ENCODE measurements at places on chromosomes 3 and 15.

- DNase-seq: no peak
Measured at GRCh38 chr15:23642413-23643044, 5.1 kb downstream of the MAGEL2 start.

GRCh38 chr15:58748040-58748851 is 1.3 kb downstream of the ADAM10 start:
- DNase-seq: no peak

GRCh38 chr3:129224984-129225393 is 24.4 kb upstream of the COPG1 start:
- no peak for DNase-seq

DNA sequence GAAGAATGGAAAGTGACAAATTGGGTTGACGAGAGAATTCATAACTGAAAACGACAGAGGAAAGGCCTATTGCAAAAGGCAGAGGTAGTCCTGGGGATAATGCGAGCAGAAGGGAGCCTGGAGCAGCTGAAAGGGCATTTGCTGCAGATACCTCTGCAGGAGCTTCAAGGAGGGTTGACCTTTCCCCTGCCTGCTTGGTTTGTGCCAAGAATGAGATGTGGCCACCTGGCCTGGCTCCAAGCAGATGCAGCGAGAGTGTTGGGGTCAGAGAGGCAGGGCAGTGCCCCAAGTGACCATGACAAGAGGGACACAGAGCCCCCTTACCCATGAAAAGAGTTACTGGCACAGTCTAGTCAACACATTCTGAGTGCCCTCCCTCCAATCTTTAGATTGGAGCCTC is 43.5 kb downstream of the SLC41A3 start:
- DNase-seq: no peak

- DNase-seq: no peak
Measured at GRCh38 chr3:71478568-71478967, 105.0 kb downstream of the FOXP1 start.

GRCh38 chr15:29921130-29921601 is 98.9 kb upstream of the TJP1 start:
- DNase-seq: peak; percentile 54

- DNase-seq: no peak
Measured at GRCh38 chr15:100728371-100729201, 126.2 kb downstream of the ASB7 start.

DNA sequence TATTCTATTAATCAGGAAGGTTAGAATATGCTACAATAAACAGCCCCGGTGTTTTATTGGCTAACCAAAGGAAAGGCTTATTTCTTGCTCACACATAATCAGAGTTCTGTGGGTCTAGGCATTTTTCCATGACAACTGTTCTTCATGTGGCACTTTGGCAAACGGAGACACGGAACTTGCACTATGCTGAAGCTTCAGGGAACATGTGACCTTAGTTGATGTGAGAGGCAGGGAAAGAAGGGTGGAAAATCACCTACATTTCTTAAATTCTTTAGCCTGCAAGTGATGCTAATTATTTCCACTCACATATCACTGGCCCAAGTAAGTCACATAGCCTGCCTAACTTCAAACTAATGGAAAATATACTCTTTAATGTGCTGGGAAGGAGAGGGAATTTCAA is 344.6 kb downstream of the SV2B start:
- DNase-seq: no peak

- no peak for DNase-seq
Measured at GRCh38 chr3:132652640-132653270, 6.9 kb downstream of the ACAD11 start.

GRCh38 chr15:91795235-91795634 is 58.3 kb upstream of the SLCO3A1 start:
- DNase-seq: no peak

GRCh38 chr15:63611177-63611576 is 14.0 kb downstream of the FBXL22 start:
- no peak for DNase-seq

- no peak for DNase-seq
Measured at GRCh38 chr3:194274424-194275085, 76.6 kb downstream of the CPN2 start.

DNA sequence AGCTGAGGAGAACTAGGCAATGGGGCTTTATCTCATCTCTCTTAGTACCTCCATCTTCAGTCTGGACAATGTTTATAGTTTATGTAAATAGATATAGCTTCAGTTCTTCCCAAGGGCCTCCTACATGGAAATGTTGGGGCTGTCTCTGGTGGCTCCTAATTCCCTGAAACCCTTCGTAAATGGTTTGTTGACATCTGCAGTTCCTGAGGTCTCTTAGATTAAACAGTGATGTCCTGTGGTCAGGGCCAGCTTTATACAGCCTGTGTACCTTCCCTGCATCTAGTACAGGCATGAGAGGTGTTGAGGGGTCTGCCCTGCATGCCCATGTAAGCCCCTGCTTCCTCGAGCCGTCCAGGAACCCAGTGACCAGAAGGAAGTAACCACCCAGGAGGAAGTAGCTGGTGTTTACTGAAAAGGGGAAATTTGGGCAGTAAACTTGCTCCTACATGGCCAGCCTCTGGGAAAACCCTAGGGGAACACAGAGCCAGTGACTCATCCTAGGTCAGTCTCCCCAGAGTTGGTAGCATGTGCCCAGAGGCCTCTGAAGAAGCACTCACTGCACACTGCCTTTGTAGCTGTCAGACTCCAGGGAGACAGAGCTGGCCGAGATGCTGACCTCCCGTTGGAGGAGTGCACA is 4.7 kb upstream of the TBC1D2B start:
- no peak for DNase-seq

- DNase-seq: no peak
Measured at GRCh38 chr15:62439543-62440016, 274.5 kb upstream of the C2CD4B start.

GRCh38 chr3:122350814-122351418 is 25.9 kb downstream of the CSTA start:
- peak; percentile 9 for DNase-seq

- DNase-seq: no peak
Measured at GRCh38 chr3:59103552-59103951, 53.7 kb upstream of the CFAP20DC start.
